ENCODE measurements at places on chromosomes 3 and 15. TPM values are rescaled to one million over a fixed set of nuclear protein-coding genes. Genes with fewer than 3 reads are reported as not detected.

DNA sequence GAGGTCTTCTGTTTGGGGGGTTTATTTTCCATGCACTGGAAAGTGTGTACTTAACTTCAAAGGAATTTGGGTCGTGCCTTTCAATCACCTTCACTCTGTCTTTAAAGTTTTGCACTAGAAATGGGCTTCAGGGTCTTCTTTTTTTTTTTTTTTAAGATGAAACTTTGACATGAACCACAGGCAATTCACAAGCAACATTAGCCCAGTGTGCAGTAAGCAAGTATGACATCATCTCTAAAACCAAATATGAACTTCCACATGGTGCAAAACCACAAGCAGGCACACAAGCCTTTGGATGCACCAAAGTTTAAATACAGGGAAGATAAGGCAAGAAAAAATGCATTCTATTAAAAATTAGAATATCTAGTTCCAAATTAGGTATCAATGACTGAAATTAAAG lies 381.9 kb downstream of the ERC2 start:
- DNase-seq: peak; percentile 54

- DNase-seq: no peak
These were observed 71.3 kb downstream of the WNT7A start for GRCh38 chr3:13808550-13808949.

- DNase-seq: peak; percentile 64
These were observed 54.4 kb upstream of the EHHADH start for GRCh38 chr3:185308126-185308754.

DNA sequence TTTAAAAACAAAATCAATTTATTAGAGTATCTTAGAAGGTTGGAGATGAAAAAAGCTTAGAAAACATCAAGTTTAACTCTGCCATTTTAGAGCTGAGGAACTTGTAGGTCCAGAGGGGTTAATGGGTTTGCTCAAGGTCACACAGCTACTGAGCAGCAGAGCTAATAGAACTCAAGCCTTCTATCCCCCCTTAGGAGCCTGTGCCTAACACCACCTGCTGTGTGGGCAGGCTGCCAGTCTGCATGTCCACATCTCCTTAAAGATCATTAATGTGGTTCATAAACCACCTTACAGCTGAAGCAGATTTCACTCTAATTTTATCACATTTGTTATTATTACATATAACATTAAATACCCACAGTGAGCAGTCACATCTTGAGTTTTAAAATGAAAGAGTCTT lies 14.1 kb upstream of the SLC35G2 start:
- DNase-seq: no peak

DNA sequence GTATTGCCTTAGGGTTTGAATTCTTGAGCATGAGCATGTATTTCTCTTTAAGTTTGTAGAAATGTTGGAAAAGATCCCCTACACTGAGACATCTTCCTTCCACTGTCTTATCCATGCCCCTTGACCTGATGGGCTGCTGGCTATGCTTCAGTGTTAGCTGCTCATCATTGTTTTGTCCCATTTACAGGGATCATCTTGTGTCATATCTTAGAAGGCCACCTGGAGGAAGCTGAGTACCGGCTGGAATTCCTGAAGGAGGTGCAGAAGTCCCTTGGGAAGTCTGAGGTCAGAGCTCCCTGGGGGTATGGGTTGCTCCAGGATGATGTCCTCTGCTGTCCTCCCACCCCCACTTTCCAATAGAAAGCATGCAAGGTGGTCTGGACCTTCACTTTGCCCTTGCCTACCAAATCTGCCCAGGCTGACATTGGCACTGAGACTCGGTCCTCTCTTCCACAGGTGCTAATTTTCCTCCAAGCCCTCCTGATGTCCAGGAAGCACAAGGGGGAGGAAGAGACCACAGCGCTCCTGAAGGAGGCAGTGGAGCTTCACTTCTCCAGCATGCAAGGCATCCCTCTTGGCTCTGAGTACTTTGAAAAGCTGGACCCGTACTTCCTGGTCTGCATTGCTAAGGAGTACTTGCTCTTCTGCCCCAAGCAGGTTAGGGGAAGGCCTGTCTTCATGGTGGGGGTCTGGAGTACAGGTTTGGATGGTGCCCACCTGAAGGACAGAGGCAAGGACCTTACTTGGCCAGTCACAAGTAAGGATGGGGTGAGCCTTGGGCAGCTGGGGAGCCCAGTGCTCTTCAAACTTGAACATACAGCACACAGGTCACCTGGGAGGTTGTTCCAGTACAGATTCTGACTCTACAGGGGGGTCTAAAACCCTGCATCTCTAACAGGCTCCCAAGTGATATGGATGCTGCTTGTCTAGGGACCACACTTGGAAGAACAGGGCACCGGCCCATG lies 17.7 kb downstream of the TTC21A start:
- DNase-seq: peak; percentile 42

GRCh38 chr3:159732172-159733111 lies 256.2 kb upstream of the IL12A start:
- peak; percentile 79 for DNase-seq

- DNase-seq: no peak
These were observed 96.1 kb upstream of the SOX2 start for GRCh38 chr3:181615666-181616065.

Gene TM6SF1
- total RNA-seq: not detected

Gene GPR87
- total RNA-seq: not detected

Gene PLXND1
- 68.0 TPM for total RNA-seq

Gene CCNB2
- total RNA-seq: 307 TPM
